ENCODE measurements at places on chromosomes 12 and 14.

GRCh38 chr14:95699412-95699811 lies 13.2 kb downstream of the TCL1B start:
- DNase-seq = no peak

GRCh38 chr12:7961395-7962178 lies 25.6 kb upstream of the SLC2A3 start:
- DNase-seq = no peak

GRCh38 chr14:104929268-104930230 lies 4.9 kb downstream of the PLD4 start:
- peak; percentile 72 for DNase-seq

GRCh38 chr14:91817566-91818325 lies 49.6 kb downstream of the TC2N start:
- no peak for DNase-seq

GRCh38 chr14:61323970-61324369 lies 2.6 kb downstream of the PRKCH start:
- no peak for DNase-seq

- no peak for DNase-seq
These were observed 107.6 kb downstream of the PTCSC3 start for GRCh38 chr14:36068777-36069534.

DNA sequence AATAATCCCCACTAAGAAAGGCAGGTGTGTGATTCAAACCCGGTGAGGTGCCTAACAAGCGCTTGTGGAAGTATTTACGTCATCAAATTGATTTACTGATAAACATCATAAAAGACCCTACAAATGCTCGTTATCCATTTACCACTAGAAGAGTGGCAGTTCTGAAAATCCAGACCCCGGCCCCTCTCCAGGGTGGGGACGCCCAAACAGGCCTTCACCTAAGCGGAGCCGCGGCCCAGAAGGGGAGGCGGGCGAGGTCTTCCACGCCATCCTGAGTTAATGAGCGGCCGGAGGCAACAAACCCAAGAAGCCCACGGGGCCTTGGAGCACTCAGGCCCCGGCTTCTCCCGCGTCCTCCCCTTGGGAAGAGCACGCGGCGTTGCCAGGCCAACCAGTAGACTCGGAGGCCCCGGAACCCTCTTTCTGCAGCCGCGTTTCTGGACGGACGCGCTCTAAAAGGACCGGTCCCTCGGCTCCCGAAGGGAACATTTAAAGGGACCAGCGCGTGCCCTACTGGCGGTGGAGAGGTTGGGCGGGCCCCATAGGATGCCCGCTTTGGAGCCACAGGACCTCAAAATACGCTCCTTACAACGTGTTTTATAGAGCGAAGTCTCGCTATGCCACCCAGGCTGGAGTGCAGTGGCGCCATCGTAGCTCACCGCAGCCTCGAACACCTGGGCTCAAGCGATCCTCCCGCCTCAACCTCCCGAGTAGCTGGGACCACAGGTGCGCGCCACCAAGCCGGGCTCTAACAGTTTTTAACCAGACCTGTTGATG lies 3.5 kb downstream of the PTPN21 start:
- DNase-seq = peak; percentile 94

GRCh38 chr12:122865268-122866231 lies 30.3 kb downstream of the HIP1R start:
- DNase-seq = peak; percentile 78

- no peak for DNase-seq
These were observed 6.3 kb upstream of the LTBP2 start for GRCh38 chr14:74618078-74618952.

GRCh38 chr14:105830171-105830570 lies 303.8 kb downstream of the TMEM121 start:
- DNase-seq = no peak

- no peak for DNase-seq
These were observed 64.8 kb upstream of the CMKLR1 start for GRCh38 chr12:108403952-108404351.

DNA sequence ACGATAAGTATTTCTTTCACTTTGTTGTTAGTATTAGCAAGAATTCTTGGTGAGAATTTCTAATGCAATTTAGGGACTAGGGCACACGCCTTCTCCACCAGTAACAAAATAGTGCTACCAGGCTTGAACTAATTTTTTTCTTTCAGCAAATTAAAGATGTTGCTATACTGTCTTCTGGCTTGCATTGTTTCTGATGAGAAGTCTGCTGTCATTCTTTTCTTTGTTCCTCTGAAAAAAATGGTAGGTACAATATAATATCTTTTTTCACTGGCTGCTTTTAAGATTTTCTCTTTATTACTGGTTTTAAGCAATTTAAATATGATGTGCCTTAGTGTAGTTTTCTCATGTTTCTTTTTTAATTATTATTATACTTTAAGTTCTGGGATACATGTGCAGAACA lies 171.2 kb downstream of the PCNX1 start:
- DNase-seq = no peak

DNA sequence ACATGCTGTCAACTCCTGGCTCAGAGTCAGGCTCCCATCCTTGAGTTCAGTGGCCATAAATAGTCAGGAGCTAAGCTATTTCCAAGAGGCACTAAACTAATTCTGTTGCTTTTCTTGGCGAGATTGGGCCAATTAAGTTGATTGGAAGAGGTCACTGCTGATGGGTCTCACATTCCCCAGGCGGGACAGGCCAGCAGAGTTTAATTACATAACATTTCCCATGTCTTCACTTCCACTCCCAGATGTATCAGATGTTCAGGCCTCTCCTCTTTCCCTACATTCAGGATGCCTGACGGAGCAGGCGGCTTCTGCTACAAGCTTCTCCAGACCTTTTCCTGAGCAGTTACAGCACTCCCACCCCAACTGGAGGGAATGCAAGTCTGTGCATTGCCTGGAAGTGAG lies 5.3 kb downstream of the NTF3 start:
- no peak for DNase-seq

GRCh38 chr12:104273503-104273902 lies 30.0 kb upstream of the EID3 start:
- DNase-seq = no peak

GRCh38 chr12:117318591-117318990 lies 42.8 kb downstream of the NOS1 start:
- DNase-seq = no peak

- no peak for DNase-seq
These were observed 36.0 kb downstream of the CACNA2D4 start for GRCh38 chr12:1882405-1882804.

- DNase-seq = no peak
These were observed 290.2 kb downstream of the PRKD1 start for GRCh38 chr14:29637411-29637810.

DNA sequence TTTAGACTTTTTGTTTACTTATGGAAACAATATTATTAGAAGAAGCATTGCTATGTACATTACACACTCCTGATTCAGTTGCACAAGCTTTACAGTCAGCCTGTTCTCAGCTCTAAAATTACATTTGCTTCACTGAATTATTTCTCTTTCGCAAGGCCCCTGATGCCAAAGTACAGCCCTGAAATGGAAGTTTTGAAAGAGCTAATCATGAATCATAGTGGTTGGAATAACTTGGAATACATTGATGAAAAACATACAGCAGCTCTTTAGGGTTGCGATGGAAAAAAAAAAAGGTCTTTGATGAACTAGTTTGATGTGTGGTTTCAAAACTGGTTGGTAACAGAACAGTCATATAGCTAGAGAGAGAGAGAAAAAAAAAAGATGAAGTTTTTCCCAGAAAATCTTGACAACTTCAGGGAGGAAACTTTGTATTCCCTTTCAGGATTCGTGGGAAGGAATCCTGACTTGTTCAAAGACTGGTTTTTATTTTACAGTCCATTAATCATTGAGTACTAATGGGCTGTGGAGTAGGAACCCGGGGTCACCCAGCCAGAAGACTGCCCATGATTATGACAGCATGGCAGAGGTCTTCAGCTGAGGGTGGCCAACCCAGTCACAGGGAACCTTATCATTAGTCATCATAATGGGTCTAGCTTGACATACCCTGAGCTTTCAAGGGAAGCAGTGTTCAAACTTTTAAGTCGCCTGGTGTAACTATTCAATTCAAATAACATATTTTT lies 460.1 kb downstream of the NAV3 start:
- DNase-seq = no peak

GRCh38 chr12:27535318-27535717 lies 11.3 kb downstream of the PPFIBP1 start:
- DNase-seq = no peak

- peak; percentile 26 for DNase-seq
These were observed 100.1 kb upstream of the DIO3 start for GRCh38 chr14:101460986-101461750.

DNA sequence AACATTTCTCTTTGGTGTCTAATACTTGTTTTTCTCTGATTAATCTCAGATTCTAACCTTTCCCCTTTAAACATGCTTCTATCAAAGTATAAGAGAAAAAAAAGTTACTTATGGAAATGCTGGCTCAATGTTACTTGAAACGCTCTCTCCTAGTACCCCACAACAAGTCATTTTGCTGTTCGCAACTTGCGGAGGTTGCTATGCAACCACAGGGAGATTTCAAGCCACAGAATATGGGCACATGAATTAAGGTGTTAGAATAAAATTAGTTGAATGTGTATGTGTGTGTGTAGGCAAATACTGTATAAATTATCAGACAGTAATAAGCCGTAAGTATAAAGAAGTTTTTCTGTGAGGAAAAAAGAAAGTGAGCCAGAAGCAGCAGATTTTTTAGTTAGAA lies 80.6 kb downstream of the CCDC59 start:
- no peak for DNase-seq

DNA sequence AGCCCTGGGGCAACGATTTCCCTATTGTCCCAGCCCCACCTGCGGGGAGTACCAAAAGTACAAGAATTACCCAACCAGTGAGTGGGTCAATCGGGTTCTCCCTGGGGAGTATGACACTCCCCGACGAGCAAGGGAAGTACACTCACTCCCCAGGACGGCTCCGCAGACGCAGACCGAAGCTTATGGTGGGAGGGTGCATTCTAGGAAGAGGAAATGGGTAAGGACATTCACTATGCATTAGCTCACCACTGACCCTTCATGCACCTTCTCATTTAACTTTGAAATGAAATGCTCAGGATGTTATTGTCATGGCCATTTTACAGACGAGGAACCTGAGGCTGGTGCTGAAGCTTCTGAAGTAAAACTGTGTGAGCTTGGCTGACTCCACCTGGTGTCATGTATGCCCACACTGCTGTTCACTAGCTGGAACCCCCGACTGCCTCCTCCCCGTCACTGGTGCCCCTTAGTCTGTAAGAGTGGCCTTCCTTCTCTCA lies 45.8 kb upstream of the TMED10 start:
- DNase-seq = peak; percentile 83

DNA sequence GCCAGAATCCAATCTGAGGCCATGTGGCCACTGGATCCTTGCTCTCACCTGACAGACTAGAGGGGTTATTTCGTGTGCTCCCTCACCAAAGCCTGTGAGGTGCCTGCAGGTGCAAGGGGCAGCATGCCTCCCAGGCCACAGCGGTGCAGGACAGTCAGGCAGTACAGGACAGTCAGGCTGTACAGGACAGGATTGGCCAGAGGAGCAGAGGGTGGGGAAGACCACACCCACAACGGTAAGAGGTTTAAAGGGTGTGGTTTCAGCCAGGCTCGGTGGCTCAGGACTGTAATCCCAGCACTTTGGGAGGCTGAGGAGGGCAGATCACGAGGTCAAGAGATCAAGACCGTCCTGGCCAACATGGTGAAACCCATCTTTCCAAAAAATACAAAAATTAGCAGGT lies 3.1 kb upstream of the BRF1 start:
- no peak for DNase-seq

DNA sequence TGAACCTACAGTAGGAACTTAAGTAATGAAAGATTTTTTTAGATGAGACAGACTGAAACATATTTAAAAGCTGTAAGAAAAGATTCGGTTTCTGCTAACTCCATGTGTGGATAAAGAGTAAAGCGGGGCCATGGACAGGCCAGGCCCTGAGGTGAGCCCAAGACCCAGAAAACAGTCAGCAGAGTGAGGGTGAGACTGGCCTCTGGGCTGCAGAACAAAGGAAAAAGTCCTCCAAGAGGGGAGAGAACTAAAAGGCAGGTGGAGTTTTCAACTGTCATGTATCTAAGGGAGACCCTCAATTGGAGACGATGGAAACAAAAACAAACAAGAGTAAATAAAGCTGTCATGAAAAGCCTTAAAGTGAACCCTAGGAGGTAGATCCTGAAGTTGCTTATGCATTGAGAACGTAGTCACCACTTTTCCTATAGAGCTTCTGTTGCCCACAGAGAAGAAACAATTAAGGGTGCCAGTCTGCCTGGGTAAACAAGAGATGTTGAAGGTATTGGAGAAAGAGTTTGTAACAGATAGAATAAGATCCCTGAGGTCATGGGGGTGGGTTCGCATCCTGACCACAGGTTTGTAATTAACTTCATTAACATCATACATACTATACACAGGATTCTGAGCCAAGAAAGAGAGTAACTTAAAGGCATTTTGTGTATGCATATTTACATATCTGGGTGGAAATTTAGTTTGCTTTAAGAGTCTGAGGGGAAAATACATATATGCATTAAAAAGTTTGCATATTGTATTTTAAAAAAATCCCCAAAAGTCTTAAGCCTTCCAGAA lies 268.7 kb upstream of the PDE3A start:
- DNase-seq = no peak

GRCh38 chr14:99430491-99430890 lies 50.2 kb downstream of the SETD3 start:
- no peak for DNase-seq

DNA sequence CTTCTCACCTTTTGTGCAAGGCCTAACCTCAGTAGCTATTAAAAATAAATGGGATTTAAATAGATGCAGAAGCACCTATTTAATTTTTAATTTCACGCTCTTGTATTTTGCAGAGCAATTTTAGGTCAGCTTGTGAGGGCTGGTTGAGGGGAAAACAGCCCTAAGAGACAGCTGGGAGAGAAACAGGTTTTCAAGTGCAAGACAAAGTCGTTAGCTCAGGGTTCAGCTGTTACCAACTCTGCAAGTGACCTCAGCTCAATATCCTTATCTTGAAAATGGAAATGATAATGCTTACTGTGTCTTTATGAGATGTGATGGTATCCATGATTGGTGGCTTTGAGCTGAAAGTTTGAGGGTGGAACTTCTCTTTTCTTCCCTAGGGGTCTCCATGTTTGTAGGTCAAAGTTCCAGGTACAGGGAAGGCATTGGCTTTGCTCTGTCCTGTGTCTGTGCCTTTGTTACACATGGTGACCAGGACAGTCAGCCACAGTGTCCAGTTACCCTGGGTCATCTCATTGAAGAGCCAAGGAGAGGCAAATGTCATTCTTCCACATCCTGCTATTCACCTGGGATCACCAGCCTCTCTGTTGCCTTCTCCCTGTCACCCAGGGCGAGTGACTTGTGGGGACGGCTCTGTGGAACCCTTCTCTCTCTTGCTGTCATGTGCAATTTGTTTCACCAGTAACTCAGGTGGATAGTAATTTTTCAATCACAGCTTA lies 100.3 kb downstream of the SAMD4A start:
- no peak for DNase-seq
